A549 treated with RU486 at 1 μM for 4 hours (cell line): ENCODE measurements at places on chromosomes 2 and 18. TPM values are rescaled to one million over a fixed set of nuclear protein-coding genes. Genes with fewer than 3 reads are reported as not detected.

Gene GTF3C2
- 55.1 to 68.3 TPM (median 62.9 TPM) in 5 replicates for total RNA-seq

Gene SCN3A
- 0.02 TPM in 2 of 5 replicates, not detected in the others for total RNA-seq

Gene ABCA12
- 0.14 to 0.42 TPM (median 0.22 TPM) in 5 replicates for total RNA-seq

Gene OSR1
- 5.1 to 8.3 TPM (median 6.0 TPM) in 5 replicates for total RNA-seq

Gene HOXD10
- 5.5 to 7.4 TPM (median 7.3 TPM) in 5 replicates for total RNA-seq

Gene DSG4
- total RNA-seq, result not detected in 5 replicates

Gene REEP1
- 0.55 to 0.62 TPM (median 0.61 TPM) in 5 replicates for total RNA-seq

Gene TSPYL6
- total RNA-seq, result not detected in 5 replicates

Gene IL1RL1
- total RNA-seq, result 0.90 to 1.2 TPM (median 1.0 TPM) in 5 replicates

Gene GPBAR1
- total RNA-seq, result 0.09 to 0.21 TPM (median 0.13 TPM) in 4 of 5 replicates, not detected in the other

Gene REG3A
- not detected in 5 replicates for total RNA-seq

Gene ST8SIA5
- total RNA-seq, result 0.32 TPM in 1 of 5 replicates, not detected in the others

Gene LIMS4
- total RNA-seq, result 0.37 to 1.1 TPM (median 0.56 TPM) in 5 replicates

Gene CHRNG
- total RNA-seq, result not detected in 5 replicates

Gene CRYGD
- not detected in 5 replicates for total RNA-seq

Gene SATB2
- total RNA-seq, result 3.1 to 3.7 TPM (median 3.6 TPM) in 5 replicates

Gene FOXD4L1
- total RNA-seq, result 0.21 to 0.58 TPM (median 0.28 TPM) in 5 replicates

Gene STARD6
- not detected in 5 replicates for total RNA-seq

Gene OR6B2
- not detected in 5 replicates for total RNA-seq

Gene ABCG8
- not detected in 5 replicates for total RNA-seq

Gene DTNB
- total RNA-seq, result 8.7 to 10.3 TPM (median 9.2 TPM) in 5 replicates

Gene MYCN
- total RNA-seq, result not detected in 5 replicates

Gene GREB1L
- total RNA-seq, result 0.95 to 2.5 TPM (median 2.3 TPM) in 5 replicates

Gene SOCS6
- 19.7 to 31.8 TPM (median 31.1 TPM) in 5 replicates for total RNA-seq
